ENCODE measurements at places on chromosomes 5 and 9.

GRCh38 chr5:172091956-172092732 is 85.7 kb upstream of the FBXW11 start:
- no peak for DNase-seq
- H3K36me3 ChIP-seq, result peaks cover 7% of the 10 kb centered on the region
- H3K4me1 ChIP-seq, result peaks cover under 1% of the 10 kb centered on the region
- no peak overlapping the region for H3K4me3 ChIP-seq
- H3K27me3 ChIP-seq, result no peaks in the 10 kb centered on the region
- H3K27ac ChIP-seq, result no peak overlapping the region

DNA sequence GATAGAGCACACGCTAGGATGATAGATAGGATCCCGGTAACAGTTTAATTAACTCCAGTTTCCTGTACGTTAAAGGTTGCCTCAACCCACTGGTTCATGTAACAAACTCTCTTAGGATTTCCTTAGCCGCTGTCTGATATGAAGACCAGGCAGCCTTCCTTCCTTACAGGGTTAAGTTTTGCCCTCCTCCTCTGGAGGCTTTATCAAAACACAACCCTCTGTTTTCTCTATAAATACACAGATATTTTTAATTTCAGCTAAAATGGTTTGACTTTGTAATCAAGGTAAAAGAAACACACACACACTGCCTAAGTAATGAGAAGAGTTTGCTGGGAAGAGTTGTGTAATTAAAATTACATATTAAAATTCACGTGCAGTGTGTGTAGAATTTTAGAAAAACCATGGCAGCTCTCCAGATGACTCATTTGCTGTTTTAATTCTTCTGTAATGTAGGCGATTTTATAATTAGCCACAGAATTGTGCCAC is 369.8 kb downstream of the CSNK1G3 start:
- DNase-seq, result peak; percentile 40
- peaks cover 8% of the 10 kb centered on the region for H3K4me1 ChIP-seq

DNA sequence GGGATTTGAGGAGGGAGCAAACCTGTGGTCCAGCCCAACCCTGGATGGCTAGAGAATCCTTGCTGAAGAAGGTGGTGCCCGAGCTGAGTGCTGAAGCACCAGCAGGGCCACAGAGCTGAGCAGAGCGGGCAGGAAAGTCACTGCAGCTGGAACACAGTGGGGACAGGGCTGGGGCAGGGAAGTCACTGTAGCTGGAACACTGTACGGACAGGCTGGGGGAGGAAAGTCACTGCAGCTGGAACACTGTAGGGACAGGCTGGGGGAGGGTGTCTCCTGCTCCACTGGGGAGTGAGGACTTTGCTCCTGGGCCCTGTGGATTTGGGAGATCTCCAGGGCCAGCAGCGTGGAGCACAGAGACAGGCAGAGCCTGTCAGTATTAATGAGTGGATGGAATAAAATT is 9.0 kb upstream of the SUSD3 start:
- no peak for DNase-seq
- H3K4me1 ChIP-seq, result no peaks in the 10 kb centered on the region
- no peaks in the 10 kb centered on the region for H3K27me3 ChIP-seq
- H3K4me3 ChIP-seq, result no peak overlapping the region

DNA sequence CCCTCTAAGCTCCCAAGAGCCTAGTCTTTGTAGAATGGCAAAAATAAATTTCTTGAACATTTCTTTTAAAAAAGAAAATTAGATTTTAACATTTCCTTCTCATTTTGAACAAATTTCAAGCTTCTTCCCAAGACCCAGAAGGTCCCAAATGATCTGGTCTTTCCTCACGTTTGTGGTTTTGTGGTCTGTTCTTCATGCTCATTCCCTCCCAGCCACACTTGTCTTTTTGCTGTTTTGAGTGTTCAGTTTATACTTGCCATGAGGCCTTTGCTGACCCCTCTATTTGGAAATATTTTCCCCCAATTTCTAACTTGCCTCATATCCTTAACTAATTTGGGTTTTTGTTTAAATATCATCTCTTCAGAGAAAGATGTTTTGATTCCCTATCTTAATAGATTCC is 133.4 kb upstream of the PAPPA start:
- no peak overlapping the region for H3K4me3 ChIP-seq
- H3K27me3 ChIP-seq, result no peaks in the 10 kb centered on the region
- H3K4me1 ChIP-seq, result no peaks in the 10 kb centered on the region

GRCh38 chr9:116060631-116061030 is 93.0 kb upstream of the PAPPA start:
- DNase-seq, result no peak
- no peak overlapping the region for H3K27ac ChIP-seq
- H3K27me3 ChIP-seq, result no peaks in the 10 kb centered on the region
- no peaks in the 10 kb centered on the region for H3K36me3 ChIP-seq

DNA sequence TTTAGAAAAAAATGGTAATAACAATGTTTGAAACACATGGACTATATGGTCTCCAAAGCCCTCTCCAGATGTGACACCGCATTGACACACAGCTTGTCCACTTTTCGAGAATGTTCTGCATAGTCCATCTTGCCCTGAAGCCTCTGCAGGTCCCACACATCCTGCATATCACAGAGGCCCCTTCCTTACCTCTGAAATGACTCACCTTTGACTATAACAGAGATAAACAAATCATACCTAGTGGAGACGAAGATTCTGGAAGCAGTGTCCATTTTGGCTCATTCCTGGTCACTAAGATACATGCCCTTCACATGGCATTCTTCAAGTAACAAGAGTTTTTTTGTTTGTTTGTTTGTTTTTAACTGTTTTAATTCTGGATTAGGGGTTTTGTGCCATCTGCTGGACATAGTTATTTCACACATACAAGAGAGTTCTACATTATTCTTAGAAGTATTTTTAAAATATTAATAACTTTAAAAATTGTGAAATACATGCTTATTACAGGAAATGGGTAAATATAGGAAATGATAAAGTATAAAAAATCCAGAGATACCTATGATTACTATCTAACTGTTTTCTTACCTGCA is 5.1 kb downstream of the ARL14EPL start:
- H3K4me1 ChIP-seq, result no peaks in the 10 kb centered on the region
- no peaks in the 10 kb centered on the region for H3K27me3 ChIP-seq
- H3K4me3 ChIP-seq, result no peak overlapping the region

DNA sequence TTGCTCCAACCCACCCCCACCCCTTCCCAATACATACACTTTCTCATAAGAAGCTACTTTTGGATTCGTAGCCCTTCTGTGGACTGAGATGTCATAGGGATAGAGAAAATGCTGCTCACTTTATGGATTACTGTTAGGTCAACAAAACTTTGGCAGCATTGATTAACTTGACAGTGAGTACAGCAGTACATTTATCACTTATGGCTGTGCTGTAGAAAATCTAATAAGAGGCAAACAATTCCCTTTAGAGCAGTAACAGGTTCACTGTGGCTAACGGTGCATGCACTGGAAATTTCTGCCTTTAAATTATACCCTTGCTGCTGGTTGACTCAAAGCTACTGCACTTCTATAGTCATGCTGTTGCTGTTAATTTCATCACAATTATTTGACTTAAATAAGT is 59.2 kb downstream of the PPIC start:
- no peaks in the 10 kb centered on the region for H3K27me3 ChIP-seq
- no peak overlapping the region for H3K4me3 ChIP-seq
- no peak overlapping the region for H3K27ac ChIP-seq
- H3K36me3 ChIP-seq, result no peaks in the 10 kb centered on the region
- DNase-seq, result no peak

GRCh38 chr9:2595973-2596372 is 25.6 kb upstream of the VLDLR start:
- H3K36me3 ChIP-seq, result no peaks in the 10 kb centered on the region
- no peaks in the 10 kb centered on the region for H3K4me1 ChIP-seq
- H3K27me3 ChIP-seq, result no peaks in the 10 kb centered on the region
- no peak for DNase-seq

- H3K36me3 ChIP-seq, result no peaks in the 10 kb centered on the region
- no peak for DNase-seq
- no peaks in the 10 kb centered on the region for H3K27me3 ChIP-seq
- no peaks in the 10 kb centered on the region for H3K4me1 ChIP-seq
- H3K27ac ChIP-seq, result no peak overlapping the region
Observed at GRCh38 chr5:28822071-28822470, 1783.7 kb upstream of the CDH9 start.

DNA sequence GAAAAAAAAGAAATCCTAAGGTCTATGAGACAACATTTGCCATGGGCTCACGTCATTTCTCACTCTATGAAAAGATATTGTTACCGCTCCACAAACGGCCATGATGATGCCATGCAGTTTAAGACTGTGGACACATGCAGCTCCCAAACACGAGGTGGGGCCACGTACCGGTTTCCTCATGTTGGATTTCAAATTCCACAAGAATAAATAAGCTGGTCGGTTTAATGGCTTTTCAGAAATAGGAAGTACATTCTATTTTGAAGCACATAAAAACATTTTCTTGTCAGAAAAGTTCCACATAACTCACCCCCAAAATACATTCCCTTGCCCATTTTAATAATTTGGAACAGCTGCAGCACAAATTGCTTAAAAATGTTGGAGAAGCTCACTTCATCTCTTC is 130.6 kb downstream of the MYO10 start:
- DNase-seq, result no peak
- no peaks in the 10 kb centered on the region for H3K36me3 ChIP-seq
- H3K27ac ChIP-seq, result no peak overlapping the region
- no peak overlapping the region for H3K4me3 ChIP-seq
- H3K27me3 ChIP-seq, result no peaks in the 10 kb centered on the region

- H3K27ac ChIP-seq, result no peak overlapping the region
- peaks cover 3% of the 10 kb centered on the region for H3K4me1 ChIP-seq
- H3K27me3 ChIP-seq, result no peaks in the 10 kb centered on the region
Observed at GRCh38 chr9:21936161-21936560, 58.0 kb downstream of the CDKN2A start.

DNA sequence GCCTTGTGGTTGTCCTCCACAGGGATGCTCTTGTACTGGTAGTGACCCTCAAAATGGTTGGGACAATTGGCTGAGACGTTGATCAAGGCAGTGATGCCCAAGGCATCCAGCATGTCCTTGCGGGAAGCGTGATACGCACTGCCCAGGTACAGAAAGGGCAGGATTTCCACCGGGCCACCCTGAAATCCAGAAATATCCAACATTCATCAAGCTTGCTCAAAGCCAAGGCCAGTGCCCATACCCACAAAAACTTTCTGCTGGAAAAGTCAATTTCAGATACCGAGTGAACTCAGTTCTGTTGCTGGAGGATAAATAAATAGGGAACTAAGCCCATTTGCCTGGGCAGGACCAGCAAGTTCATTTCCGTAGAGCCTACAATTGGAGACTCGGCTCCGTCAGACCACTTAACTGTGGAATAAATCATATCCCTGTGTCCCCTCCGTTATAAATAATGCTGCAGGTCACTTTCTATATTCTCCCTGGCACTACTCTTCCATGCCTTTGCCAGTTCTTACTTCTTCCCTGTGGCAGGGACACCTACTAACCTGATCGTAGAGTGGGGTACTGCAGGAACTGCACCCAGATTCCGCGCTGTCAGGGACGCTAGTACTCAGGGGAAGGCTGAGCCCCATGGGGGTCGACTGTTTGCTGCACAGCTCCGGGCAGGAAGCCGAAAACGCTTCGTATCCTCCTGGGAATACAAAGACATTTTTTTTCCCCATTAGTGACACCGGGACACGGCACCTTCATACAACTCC is 1.2 kb downstream of the DUSP1 start:
- peak; percentile 61 for DNase-seq
- no peaks in the 10 kb centered on the region for H3K27me3 ChIP-seq
- H3K4me3 ChIP-seq, result peak overlapping the region; percentile 100
- peak overlapping the region; percentile 91 for H3K27ac ChIP-seq

DNA sequence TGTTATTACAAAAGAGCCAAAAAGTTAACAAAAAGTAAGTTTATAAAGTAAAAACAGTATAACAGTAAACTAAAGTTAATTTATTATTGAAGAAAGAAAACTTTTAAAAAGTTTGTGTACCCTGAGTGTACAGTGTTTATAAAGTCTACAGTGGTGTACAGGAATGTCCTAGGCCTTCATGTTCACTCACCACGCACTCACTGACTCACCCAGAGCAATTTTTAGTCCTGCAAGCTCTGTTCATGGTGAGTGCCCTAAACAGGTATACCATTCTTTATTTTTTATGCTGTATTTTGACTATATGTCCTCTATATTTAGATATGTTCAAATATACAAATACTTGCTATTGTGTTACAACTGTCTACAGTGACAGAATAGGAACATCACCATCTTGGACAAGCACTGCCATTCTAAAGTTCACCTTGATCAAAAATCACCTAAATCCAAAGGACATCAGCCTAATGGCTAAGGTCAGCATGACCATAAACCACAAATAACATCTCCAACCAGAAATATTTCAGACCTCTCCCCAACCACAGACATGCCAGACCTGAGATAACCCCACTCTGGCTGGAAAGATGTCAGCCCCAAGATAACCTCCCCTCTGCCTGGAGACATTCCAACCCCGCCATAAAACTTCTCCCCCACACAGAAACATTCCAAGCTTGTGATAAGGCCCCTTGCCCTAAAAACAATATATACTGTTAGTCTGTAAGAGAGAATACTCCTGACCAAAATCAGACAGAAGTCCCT is 56.1 kb downstream of the AGXT2 start:
- no peaks in the 10 kb centered on the region for H3K4me1 ChIP-seq
- DNase-seq, result peak; percentile 36
- no peak overlapping the region for H3K4me3 ChIP-seq
- H3K27ac ChIP-seq, result no peak overlapping the region
- peaks cover 11% of the 10 kb centered on the region for H3K27me3 ChIP-seq
- no peaks in the 10 kb centered on the region for H3K36me3 ChIP-seq

GRCh38 chr9:82989929-82990328 is 73.0 kb downstream of the RASEF start:
- H3K4me1 ChIP-seq, result no peaks in the 10 kb centered on the region
- H3K4me3 ChIP-seq, result no peak overlapping the region

- peak overlapping the region; percentile 86 for H3K27ac ChIP-seq
- H3K4me3 ChIP-seq, result no peak overlapping the region
- H3K36me3 ChIP-seq, result no peaks in the 10 kb centered on the region
- H3K27me3 ChIP-seq, result no peaks in the 10 kb centered on the region
Observed at GRCh38 chr5:14182761-14183160, 39.6 kb downstream of the TRIO start.

GRCh38 chr5:180155365-180155926 is 53.6 kb downstream of the RASGEF1C start:
- H3K27ac ChIP-seq, result no peak overlapping the region
- DNase-seq, result no peak
- H3K4me1 ChIP-seq, result no peaks in the 10 kb centered on the region
- H3K4me3 ChIP-seq, result no peak overlapping the region
- no peaks in the 10 kb centered on the region for H3K27me3 ChIP-seq

GRCh38 chr9:128919402-128920089 is 1.2 kb upstream of the PHYHD1 start:
- H3K4me1 ChIP-seq, result peaks cover 24% of the 10 kb centered on the region
- no peaks in the 10 kb centered on the region for H3K27me3 ChIP-seq
- DNase-seq, result no peak
- peaks cover 16% of the 10 kb centered on the region for H3K36me3 ChIP-seq
- H3K27ac ChIP-seq, result no peak overlapping the region

- H3K27me3 ChIP-seq, result no peaks in the 10 kb centered on the region
- H3K4me1 ChIP-seq, result no peaks in the 10 kb centered on the region
- no peak overlapping the region for H3K4me3 ChIP-seq
- H3K36me3 ChIP-seq, result no peaks in the 10 kb centered on the region
- H3K27ac ChIP-seq, result no peak overlapping the region
- DNase-seq, result no peak
Observed at GRCh38 chr9:69806627-69807026, 14.0 kb upstream of the CFAP95 start.

- no peak overlapping the region for H3K4me3 ChIP-seq
Observed at GRCh38 chr5:34415559-34416198, 240.4 kb upstream of the RAI14 start.
